ENCODE measurements at places on chromosomes 5 and 9. TPM values are rescaled to one million over a fixed set of nuclear protein-coding genes. Genes with fewer than 3 reads are reported as not detected.

DNA sequence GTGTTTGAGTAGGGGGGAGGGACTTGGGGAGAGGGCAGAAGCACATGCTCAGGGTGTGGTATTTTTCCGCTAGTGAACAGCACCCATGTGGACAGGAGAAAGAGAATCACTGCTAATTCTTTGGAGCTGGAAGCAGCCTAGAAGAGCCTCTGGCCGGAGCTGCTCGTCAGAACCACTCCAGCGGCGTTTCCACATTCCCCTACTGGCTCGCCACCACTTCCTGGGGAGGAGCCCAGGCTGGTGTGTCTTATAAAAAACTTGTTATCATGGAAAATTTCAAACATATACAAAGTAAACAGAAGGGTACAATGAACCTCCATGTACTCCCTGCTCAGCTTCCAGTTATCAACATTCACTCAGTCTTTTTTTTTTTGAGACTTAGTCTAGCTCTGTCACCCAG is 26.7 kb downstream of the LHX2 start:
- DNase-seq: no peak

GRCh38 chr9:18074041-18074440 is 399.9 kb upstream of the ADAMTSL1 start:
- no peak for DNase-seq

DNA sequence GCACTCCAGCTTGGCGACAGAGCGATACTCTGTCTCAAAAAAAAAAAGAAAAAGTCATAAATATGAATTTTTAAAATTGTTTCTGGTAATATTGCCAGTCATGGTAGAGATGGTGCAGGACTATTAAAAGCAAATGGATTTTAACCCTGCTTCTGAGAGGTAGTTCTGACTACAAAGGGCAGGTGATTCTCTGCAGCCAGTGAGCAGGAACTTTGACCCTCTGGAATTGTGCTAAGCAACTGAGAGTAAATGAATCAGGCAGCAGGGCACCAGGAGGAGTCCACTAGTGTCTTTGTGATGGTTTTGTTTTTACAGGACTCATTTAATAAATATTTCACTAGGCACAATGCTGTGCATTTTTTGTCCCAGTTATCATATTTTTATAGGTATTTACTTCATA is 781.2 kb downstream of the TLE4 start:
- DNase-seq: no peak

DNA sequence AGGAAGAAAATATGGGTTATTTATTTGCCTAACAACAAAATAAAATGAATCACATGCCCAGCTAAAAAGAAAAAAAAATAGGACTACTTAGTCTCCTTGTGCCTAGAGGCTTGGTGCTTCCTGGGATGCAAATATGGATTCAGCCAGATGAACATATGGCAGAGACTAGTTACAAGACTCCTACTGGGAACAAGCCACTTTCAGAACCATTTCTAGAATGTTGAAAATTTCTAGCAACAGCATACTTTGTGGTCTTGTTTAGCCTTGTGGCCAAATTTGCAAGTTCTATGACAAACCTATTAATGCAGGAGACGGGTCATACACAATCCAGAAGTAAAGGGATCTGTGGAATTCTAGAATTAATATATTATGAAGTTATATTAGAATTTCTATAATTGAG is 198.7 kb downstream of the CHSY3 start:
- no peak for DNase-seq

DNA sequence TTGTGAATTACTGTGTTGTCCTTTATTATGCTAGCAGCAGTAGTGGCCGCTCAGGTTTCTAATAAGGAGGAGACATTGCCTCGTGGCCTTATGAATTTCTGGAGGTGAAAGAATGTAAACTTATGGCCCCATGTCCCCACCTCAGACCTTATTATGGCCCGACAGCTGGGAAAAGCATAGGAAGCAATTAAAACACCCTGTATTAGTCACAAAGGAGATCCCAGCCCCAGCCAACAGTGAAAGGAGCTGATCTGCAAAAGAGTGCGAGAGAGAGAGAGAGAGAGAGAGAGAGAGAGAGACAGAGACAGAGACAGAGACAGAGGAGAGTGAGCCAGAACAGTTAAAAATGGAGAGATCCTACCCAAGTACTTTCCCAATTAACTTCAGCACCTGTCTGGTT is 269.3 kb downstream of the DMRT2 start:
- no peak for DNase-seq

NLN gene
- 25.8 TPM for total RNA-seq

DNA sequence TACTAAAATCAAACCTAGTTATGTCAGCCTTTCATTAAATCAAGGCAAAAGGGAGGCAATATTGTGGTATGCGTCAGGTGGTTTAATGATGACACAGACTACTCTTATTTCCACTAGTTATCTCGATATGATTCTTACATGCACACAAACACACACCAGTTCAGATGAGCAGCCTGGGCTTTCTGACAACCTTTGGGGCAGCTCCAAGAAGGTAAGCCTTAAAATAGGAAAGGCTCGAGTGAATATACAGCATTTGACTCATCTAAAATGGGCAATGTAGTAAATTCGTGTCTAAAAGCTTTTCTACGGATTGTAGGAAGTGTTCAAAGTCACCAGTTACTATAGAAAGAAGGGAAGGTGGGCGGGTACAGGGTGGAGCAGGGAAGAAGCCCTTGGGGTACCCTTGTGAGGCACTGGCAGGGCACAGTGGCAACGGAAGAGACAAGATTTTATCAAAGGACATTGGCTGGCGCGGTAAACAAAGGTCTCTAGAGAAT is 1.9 kb downstream of the ANKH start:
- DNase-seq: no peak

GRCh38 chr9:75120686-75121085 is 32.4 kb downstream of the OSTF1 start:
- DNase-seq: no peak

ASS1 gene
- 9.4 TPM for total RNA-seq

MLANA gene
- not detected for total RNA-seq

- DNase-seq: no peak
These were observed 127.8 kb downstream of the PCSK5 start for GRCh38 chr9:76018235-76018634.

DNA sequence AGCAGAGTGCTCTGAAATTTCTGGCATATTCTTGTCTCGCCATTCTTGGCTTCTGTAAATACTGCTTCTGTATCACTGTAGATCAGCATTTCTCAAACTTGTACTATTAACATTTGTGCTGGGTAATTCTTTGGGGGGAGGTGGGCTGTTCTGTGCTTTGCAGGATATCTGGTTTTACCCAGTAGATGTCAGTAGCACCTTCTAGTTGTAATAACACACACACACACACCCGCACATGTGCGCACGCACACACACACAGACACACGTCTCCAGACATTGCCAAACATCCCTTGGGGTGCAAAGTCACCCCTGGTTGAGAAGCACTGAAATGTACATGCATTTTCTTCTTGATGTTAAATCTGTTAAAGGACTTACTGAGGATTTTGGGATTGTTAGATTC is 304.1 kb downstream of the MAT2B start:
- no peak for DNase-seq

DNA sequence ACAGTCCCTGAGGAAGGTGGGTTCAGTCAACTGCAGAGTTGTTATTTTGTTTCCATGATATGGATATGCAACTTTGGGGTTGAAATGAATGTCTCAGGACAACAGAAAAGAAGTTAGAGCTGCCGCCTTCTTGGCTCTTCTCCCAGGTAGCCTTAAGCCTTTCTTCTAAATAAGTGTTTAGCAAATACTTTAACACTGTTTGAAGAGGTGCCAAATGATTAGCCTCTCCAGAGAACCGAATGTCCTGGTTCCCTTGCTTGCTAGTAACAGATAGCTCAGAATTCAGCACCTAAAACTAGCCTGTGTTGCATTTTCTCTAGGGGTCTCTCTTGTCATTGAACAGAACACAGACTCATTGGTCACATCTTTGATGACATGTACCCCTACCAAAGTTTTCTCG is 127.7 kb upstream of the PIK3R1 start:
- DNase-seq: no peak
